Naive thymus-derived CD4-positive, alpha-beta T cell (primary cell): ENCODE measurements at places on chromosomes 11 and 22. TPM values are rescaled to one million over a fixed set of nuclear protein-coding genes. Genes with fewer than 3 reads are reported as not detected.

RFPL3 gene
- not detected for total RNA-seq

GRCh38 chr11:15930442-15931025 is 425.8 kb downstream of the SOX6 start:
- DNase-seq: no peak

SHISA8 gene
- total RNA-seq: 0.34 TPM

GRCh38 chr11:17572359-17572690 is 25.3 kb downstream of the OTOG start:
- DNase-seq: no peak

RPS13 gene
- total RNA-seq: 2,234 TPM
